ENCODE measurements at places on chromosomes 7 and 10. TPM values are rescaled to one million over a fixed set of nuclear protein-coding genes. Genes with fewer than 3 reads are reported as not detected.

EPHA1 gene
- 0.51 TPM for polyA plus RNA-seq

CHN2 gene
- polyA plus RNA-seq: 7.7 TPM

GRCh38 chr7:28104811-28105210 is 75.8 kb downstream of the JAZF1 start:
- no peak for DNase-seq
- H3K4me1 ChIP-seq: peaks cover 86% of the 10 kb centered on the region
- H3K4me3 ChIP-seq: no peak overlapping the region
- H3K27ac ChIP-seq: no peak overlapping the region
- H3K27me3 ChIP-seq: no peaks in the 10 kb centered on the region

DNA sequence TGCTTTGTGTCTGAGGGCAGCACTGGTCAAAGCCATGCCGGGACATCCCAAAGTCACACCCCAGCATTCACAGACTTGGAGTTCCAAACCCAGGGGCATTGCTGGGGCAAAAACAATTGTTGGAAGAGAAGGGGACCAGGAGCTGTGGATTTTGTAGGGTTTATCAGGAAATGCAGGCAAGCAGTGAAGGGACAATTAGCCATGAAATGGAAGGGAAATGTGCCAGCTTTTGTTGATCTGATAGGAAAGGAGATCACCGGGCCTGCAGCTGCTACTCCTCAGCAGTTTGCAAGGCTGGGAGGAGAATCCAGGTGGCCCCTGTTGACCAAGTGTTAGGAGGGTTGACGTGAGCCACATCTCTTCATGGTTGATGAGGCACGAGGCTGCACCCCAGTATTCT is 2.5 kb upstream of the BRI3 start:
- DNase-seq: no peak
- H3K4me1 ChIP-seq: peaks cover 21% of the 10 kb centered on the region
- peaks cover 2% of the 10 kb centered on the region for H3K27me3 ChIP-seq
- H3K27ac ChIP-seq: no peak overlapping the region
- no peak overlapping the region for H3K4me3 ChIP-seq
- no peaks in the 10 kb centered on the region for H3K36me3 ChIP-seq

DNA sequence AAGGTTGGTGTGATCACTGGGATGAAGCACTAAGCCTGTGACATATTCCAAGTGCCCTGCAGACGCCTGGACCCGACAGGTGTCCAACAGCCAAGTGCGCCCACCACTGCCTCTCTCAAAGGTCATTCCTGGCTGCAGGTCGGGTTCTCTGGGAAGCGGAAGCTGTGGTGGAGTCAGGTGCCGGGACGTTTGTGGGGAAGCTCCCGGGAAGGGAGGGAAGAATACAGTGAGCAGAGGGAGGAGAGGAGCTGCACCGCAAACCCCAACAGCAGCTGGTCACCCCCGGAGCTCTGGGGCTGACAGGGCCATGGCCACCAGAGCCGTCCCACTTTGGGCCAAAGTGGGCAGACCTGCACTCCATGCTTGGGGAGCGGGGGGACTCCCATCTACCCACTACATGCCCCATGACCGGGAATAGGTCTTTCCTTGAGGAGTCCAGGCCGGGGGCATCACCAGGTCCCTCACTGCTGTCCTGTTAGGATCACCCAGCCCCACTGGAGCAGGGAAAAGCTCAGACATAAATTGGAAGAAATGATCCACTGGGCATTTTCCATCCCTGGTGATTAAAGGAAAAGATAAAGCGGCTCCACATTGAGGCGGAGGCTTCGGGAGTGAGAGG is 84.5 kb upstream of the PPP2R2D start:
- peaks cover 2% of the 10 kb centered on the region for H3K27me3 ChIP-seq
- no peak overlapping the region for H3K27ac ChIP-seq
- no peaks in the 10 kb centered on the region for H3K36me3 ChIP-seq

Measured in immature natural killer cell (primary cell).